RPMI8226 (cell line): ENCODE measurements at places on chromosomes 5 and 9.

DNA sequence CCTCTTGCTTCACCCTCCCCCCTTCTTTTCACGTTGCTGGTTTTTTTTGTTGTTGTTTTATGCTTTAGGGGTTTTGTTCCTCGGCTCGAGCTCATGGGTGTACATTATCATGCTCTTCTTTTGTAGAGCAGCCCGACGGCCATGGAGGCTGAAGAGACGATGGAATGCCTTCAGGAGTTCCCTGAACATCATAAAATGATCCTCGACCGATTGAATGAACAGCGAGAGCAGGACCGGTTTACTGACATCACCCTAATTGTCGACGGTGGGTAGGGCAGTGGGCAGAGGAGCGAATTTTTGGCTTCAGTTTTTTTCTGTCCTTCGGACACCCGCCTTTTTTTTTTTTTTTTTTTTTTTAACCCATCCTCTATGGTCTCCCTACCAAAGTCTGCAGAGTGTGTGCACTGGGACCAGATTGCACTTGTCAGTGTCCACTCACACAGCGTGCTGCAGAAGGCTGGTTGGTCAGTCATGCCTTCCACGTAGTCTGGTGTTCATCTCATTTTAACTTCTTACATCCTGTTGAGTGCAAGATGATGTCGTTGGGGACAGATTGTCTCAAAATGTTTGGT lies 1.3 kb downstream of the ZNF131 start:
- DNase-seq = peak; percentile 33

GRCh38 chr5:168647083-168647482 lies 67.9 kb upstream of the PANK3 start:
- no peak for DNase-seq

GRCh38 chr9:130917168-130917960 lies 20.8 kb upstream of the QRFP start:
- no peak for DNase-seq

GRCh38 chr5:83034036-83034435 lies 43.2 kb downstream of the TMEM167A start:
- DNase-seq = no peak

GRCh38 chr5:38720554-38721361 lies 125.1 kb upstream of the OSMR start:
- DNase-seq = no peak

GRCh38 chr5:14635656-14636055 lies 28.9 kb upstream of the OTULIN start:
- no peak for DNase-seq

GRCh38 chr5:103589776-103590175 lies 27.2 kb upstream of the NUDT12 start:
- DNase-seq = no peak

GRCh38 chr9:132037458-132037857 lies 42.2 kb downstream of the MED27 start:
- DNase-seq = no peak

GRCh38 chr5:142587354-142587965 lies 98.4 kb downstream of the FGF1 start:
- DNase-seq = peak; percentile 54

DNA sequence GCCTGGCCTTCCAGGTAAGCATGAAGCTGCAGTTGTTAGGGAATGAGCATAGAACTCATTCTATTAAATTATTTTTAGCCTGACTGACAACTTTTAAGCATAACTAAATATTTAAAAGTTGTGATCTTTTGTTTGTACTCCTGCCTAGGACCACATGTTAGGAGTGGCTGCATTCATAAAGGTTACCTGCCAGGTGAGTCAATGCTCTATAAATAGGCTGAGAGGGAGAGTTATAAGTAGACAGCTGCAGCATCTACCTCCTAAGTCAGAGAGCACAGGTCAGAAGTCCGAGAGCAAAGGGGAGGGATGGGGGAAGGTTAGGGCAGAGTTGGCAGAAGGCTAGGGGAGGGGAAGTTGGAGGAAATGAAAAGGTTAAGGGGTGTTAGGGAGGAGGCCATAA lies 292.4 kb upstream of the TLE4 start:
- DNase-seq = no peak

DNA sequence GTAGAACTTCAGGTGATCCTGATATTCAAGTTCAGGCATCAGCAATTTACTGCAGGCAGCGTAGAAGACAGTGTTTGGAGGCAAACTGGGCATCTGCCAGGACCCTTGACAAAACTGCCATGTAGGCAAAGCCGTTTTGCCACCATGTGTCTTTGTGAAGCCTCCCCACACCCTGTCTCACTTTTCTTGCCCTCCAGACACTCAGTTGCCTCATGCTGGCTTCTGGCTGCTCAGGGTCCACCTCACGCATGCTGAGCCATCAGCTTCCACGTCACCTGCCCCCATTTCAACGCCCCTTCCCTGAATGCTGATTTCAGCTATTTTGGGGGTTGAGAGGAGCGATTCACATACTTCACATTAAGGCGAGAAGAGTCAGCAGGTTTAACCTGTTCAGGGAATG lies 165.2 kb upstream of the KLF9 start:
- DNase-seq = peak; percentile 94

DNA sequence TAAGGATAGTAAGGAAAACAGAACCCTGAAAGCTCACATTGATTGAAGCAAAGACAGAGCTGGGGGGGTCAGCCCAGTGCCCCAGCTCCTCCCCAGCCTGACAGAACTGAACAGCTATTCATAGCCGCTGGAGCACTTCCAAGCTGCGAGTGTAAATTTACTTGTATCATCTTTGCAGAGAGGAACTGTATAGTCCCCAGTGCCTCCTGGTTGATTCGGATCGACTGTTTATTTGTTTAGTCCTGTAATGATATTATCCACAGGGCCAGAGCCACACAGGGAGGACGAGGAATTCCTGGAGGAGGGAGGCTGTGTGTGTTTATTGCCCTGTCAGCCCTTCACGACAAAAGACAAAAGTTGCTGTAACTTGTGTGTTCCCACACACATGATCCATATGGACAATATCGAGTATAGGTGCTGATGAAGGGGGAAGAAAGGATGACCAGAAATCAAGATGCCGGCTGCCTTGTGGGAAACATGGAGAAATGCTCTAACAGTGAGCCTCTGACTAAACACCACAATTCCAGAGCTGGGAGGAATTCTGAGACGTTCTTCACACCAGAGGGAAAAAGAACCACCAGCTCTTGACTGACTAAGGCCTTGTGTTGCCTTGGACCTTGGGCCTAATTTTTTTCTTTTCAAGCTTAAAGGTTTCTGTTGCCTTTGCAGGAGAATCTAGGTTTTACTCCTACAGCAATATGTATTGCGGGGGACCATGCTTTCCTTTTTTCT lies 31.1 kb downstream of the FOXD1 start:
- DNase-seq = peak; percentile 28

DNA sequence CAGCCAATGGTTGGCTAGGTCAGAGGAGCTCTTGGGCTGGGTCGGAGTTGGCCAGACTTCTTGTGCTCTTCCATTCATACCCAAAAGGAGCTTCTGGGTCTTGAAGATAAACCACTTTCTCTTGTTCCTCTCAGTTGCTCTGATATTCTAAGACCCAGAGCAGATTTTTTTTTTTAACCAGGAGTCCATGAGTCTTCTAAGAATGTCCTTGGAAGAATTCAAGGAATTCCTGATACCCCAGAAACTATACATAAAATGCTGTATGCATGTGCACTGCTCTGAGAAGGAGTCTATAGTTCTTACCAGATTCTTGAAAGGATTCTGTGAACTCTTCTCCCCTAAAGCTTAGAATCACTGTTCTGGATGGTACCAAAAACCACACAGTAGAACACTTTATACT lies 9.9 kb upstream of the PALM2AKAP2 start:
- DNase-seq = no peak

GRCh38 chr9:33778700-33779351 lies 16.5 kb upstream of the PRSS3 start:
- peak; percentile 68 for DNase-seq

DNA sequence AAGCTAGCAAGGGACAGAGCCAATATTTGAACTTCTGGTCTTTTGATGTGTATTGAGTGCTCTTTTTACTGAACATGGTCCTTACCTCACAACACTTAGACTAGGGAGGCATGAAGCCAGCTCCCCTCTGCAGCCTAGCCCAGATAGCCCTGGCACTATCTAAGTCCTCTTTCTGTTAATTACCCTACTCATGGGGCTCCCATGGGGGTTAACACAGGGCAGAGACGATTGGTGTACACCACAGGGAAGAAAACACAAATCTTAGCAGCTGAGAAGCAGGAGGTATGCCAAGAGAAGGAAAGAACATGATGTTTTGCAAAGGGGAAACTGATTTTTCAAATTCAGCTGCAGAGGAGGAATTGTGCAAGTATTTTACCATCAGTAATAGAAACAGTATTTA lies 383.8 kb downstream of the TMEM232 start:
- no peak for DNase-seq

DNA sequence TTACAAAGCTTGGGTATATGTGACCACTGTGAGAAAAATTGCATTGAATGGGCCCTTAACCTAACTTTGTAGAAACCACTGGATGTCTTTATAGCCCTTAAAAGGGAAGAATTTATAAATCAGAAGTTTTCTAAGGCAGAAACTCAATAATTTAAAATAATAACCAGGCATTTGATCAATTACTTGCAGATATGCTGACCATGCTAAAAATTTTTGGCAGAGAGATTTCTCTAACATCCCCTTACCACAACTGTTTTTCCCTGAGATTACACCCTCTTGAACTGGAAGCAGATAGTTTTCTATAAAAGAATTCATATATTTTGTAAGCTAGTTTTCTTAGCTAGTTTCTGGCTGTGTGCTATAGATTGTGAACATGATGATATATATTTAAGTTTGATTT lies 428.3 kb downstream of the KIF4B start:
- no peak for DNase-seq

DNA sequence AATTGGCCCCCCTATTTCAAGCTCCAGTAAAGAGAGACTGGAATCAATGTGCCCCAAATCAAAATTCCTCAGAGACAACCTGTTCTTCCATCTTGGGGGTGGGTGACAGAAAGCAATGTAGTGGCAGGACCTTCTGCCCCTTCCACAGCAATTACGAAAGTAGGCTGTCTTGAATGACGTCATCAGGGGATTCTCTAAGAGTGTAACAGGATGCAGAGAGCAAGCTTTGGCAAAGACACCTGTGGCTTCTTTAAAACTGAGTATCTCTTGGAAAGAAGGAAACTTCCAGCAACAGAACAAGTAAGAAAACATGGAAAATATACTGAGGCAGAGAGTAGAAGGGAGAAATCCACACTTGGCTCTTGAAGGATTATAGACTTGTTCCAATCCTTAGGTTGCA lies 247.6 kb upstream of the PDE4D start:
- no peak for DNase-seq

- DNase-seq = no peak
These were observed 1156.8 kb upstream of the SEMA6A start for GRCh38 chr5:117731446-117731845.

GRCh38 chr5:28523888-28524635 lies 1485.7 kb upstream of the CDH9 start:
- DNase-seq = no peak

GRCh38 chr9:36858805-36859375 lies 175.2 kb downstream of the PAX5 start:
- no peak for DNase-seq

GRCh38 chr5:97297704-97298091 lies 114.7 kb upstream of the RIOK2 start:
- DNase-seq = no peak

DNA sequence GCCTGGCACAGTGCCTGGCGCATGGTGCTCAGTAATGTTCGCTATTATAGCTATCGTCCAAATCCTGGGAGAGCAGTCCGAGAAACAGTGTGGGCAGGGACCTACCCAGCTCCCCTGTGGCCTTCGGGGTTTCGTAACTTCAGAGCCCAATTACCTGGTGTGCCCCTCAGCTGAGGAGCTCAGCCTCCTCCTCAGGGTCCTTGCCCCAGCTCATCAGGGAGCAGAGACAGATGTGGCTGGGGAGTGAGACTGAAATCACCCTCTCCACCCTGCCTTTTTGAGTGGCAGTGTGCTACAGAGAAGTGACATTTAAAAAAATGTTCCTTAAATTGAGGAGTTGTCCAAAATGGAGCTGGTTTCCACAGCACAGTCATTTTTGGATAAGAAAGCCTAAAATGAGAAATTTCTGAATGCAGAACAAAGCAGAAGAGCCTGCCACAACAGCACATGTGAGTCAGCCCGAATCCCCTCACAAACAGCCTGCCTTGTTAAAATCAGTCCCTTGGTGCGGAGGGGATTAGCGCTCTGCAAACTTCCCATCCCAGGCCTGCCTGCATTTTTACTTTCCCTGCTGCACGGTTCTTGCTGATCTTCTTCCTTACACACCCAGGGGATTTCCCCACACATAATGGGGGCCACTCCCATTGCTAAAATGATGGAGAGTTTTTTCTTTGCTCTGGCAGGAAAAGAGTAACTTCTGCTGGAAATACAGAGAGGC lies 78.1 kb upstream of the PITX1 start:
- DNase-seq = no peak

DNA sequence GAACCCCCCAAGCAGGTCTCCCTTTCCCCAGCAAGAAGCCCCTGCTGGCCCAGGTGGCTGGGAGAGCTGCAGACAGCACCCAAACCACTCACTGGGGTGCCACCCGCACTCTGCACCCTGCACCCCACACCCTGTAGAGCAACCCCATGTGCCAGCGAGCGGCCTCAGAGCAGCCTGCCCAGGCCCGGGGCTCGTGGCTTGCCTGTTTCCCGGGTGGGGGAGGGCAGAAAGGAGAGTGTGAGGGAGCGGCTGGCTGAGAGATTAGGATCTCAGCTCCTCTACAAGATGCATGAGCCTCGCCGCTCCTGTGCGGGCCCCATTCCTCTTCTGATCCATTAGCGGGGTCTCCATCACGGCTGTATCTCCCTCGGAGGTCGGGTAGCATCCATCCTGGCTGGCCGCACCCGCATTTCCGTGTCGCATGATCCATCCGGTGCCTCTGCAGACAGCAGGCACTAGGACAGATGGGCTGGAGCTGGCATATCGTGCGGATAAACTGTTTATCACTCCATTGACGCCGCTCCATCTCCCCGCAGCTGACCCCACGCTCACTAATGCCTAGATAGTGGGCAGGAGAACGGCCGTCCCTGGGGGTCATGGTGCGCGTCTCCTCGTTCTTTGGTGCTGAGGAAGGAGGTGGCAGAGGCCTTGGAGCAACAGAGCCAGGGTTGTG lies 54.4 kb downstream of the MRPL36 start:
- no peak for DNase-seq
